ENCODE measurements at places on chromosomes 5 and 9. TPM values are rescaled to one million over a fixed set of nuclear protein-coding genes. Genes with fewer than 3 reads are reported as not detected.

DNA sequence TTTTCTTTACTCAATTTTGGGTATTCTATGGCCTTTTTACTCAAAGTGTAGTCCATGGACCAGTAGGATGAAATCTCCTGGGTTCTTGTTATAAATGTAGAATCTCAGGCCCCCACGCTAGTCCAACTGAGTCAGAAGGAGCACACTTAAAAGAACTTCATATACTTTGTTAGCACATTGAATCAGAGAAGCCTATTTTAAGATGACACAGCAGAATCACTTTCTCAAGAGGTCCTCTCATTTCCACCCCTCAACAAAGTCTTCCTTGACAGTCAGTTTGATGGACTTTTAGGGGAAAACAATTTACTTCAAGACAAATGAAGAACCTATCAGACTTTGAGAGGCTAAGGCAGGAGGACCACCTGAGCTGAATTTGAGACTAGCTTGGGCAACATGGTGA is 37.7 kb upstream of the FGF10 start:
- no peak for DNase-seq

DNA sequence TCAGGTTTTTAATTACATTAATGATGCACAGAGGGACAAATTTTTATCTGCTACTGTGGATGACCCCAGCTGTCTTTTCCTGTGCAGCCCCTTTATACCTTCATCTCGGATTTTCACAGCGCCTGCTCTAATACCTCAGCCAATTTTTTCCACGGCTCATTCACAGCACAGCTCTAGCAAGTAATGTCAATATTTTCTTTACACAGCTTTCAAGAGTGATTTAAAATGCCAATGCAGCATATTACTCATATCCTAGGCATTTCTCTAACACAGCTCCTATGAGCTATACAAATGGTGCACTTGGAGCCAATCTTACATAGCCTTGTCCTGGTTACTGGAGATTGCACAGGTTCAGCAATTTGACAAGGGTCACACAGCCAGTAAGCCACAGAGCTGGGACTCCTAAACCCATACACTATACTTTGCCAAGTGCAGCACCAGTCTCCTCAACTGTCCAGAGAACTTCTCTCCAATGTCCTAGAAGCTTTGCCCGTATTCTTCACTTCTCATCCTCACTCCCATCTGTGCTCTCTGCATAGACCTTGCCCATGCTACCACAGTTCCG is 661.8 kb downstream of the DTWD2 start:
- no peak for DNase-seq

GRCh38 chr5:172439785-172440477 is 14.4 kb downstream of the SH3PXD2B start:
- DNase-seq, result no peak

DNA sequence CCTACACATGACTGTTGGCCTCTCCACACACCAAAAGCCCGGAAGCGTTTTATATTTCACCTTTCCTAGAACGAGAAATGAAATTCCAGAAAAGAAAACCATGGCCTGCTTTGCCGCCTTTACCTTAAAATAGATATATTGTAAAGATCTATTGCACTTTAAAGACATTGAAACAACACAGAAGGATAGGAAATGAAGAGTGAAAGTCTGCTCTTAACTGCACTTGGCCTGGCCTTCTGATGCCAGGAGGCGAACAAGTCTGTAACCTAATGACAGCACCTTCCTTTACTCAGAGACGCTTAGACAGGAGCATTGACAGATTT is 6.7 kb downstream of the PRDM6 start:
- no peak for DNase-seq

TMEM252 gene
- total RNA-seq, result not detected

DNA sequence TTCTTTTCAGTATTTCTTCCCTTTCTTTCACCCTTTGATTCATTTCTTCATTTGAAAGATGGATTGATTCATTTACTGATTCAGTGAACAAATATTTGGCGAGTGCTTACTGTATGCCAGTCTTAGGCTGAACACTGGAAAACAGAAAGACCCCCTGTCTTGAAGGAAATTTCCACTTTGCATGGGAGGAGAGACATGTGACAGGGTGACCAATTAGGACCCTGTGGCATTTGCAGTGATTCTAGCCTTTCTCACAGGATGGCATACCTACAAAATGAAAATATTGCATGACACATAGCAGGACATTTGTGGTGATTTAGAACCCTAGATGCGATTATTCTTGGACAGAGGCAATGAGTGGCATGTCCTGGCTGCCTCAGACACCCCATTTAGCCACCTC is 407.2 kb upstream of the SGCD start:
- no peak for DNase-seq

DNA sequence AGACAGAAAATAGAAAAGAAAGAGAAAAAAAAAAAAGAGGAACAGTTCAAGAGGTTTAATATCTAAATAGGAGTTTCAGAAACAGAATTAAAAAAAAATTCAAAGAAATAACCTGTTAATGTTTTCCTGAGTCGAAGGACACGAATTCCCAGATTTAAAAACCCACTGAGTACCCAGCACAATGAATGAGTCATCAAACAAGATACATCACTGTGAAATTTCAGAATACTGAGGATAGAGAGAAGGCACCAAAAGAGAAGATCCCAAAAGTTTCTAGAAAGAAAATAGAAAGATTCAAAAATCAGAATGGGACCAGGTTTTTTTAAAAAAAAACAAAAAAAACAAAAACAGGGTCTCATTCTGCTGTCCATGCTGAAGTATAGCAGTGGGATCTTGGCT is 8.8 kb downstream of the CDO1 start:
- no peak for DNase-seq

DNA sequence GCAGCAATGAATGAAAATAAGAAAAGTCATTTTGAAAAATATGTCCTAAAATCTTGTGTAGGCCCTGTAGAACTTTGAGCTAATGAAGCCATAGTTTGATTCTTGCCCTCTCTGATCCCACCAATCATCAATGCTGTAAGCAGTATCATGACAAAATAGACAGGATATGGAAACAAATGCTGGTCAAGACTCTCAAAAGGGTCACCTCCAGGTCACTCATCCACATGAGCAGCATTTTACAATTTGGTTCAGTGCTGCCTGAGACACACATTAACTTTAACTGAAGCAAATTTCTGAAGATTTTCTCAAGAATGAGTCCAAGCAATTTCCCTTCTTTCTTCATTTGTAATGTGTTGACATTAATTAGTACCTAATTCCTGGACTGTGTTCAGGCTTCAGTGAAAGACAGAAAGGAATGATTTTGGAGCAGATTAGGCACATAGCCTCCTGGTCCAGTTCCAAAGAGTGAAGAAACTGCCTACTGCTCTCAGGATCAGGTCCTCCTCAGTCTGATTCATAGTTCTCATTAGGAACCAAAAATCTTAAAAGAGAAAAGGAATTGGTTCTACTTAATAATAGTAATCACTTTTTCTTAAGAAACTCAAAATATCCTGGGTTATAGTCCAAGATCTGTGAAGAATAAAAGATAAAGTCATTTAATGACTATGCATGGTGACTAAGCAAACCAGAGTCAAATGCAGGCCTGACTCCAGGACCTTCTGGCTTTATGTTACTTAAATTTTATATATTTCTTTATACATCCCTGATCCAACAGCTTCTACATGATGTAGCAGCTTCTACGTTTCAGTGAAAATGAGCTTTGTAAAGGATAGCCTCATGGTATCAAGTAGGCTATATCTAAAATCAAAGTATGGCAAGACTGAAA is 192.1 kb upstream of the RGMB start:
- DNase-seq, result peak; percentile 28

GRCh38 chr5:111757355-111758283 is 625 bp upstream of the NREP start:
- peak; percentile 97 for DNase-seq

TICAM2 gene
- 1.2 TPM for total RNA-seq

DNA sequence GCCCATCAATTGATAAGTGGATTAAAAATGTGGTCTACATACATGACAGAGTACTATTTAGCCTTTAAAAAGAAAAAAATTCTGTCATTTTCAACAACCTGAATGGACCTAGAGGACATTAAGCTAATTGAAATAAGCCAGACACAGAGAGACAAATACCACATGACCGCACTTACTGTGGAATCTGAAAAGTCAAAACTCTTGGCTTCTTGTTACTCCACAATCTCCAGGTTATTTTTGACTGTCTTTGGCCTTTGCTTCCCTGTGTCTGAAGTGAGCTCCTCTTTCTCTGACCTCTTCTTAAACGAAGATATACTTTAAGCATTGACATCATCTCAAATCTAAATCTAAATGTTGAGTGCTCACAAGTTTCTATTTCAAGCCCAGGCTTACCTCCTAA is 265.5 kb upstream of the ADRA1B start:
- no peak for DNase-seq

PCDHGB3 gene
- total RNA-seq, result 1.8 TPM

DNA sequence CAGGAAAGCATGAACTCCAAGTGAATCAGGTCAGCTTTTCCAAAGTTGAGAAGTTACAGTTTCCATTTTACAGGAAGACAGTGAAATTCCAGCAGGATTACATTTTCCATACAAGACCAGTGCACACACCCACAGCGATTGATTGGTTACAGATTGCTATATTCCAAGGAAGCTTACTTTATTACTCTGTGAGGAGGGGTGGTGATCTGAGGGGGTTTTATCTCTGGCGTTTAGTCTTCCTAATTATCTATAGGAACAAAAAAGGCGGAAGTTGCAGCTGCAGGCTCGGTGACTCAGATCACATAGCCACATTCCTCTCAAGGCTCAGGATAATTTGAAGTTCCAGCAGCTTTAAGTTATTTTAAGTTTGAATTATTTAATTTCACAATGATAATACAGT is 450.4 kb upstream of the NMUR2 start:
- no peak for DNase-seq

CTSV gene
- 0.83 TPM for total RNA-seq

GRCh38 chr9:6715755-6716643 is 41.8 kb upstream of the KDM4C start:
- peak; percentile 22 for DNase-seq

GRCh38 chr9:93860694-93861658 is 94.2 kb downstream of the BARX1 start:
- DNase-seq, result no peak

DNA sequence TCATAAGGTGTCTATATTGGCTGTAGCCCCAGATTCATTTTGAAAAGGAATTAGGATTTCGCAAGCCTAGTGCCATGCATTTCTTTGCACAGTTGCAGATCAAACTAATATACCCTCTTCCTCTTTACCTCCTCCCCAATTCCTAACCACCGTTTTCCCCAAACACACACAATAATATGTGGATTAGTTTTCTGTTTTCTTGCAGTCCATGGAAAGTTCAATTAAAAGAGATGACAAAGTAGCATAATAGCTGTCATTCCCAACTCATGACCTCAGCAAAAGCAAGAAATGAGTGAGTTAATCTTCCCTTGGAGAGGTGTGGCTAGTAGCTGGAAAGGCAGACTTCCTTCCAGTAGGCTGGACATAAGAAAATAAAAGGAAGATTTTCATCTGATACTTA is 349.1 kb downstream of the TMEM232 start:
- DNase-seq, result no peak

IARS1 gene
- 238 TPM for total RNA-seq

EQTN gene
- not detected for total RNA-seq

DNA sequence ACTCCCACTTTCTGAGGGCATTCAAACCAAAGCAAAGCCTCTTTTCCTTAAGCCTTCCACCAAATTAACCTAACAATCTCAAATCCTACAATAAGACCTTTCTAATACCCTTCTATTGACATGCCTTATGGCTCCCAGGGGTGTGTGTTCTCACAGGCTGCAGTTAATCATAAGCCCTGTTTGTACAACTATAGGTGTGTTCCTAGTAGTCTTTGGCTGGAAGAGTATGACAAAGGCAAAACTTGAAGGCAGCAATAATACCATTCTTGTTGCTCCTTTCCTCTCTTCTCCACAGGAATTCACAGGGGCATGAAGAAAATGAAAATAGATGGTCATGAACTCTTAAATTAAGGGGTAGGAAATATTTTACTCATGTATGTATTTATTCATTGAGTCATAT is 10.9 kb upstream of the FBXO38 start:
- DNase-seq, result no peak

TLX3 gene
- total RNA-seq, result not detected

IL9 gene
- total RNA-seq, result not detected

PCDHGA2 gene
- 1.1 TPM for total RNA-seq

DIPK1B gene
- not detected for total RNA-seq

DNA sequence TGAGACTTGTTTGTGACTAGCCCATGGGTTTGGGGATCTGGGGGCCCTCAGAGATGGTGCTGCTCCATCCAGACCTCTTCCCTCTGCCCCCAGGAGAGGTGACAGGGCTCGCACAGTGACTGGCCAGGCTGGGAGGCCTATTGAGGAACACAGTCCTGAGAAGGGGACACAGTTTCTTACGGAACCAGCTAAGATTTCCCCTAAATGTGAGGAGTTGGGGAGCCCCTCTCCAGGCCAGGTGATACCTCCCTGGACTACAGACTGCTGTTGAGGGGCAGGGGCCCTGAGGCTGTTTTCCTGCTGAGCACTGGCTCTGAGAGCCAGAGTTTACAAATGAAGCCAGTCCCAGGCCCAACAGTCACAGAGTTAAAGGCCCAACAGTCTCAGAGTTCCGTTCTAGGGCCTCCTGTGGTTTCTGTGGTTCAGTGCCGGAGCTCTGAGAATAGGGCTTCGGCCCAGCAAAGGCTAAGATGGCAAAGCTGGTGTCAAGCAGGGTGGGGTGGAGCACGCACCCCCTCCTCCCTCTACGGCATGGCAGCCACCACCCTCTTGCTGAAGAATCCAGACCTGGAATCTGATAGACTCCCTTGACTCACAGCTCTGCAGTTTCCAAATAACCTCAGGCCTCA is 1.1 kb upstream of the SEMA4D start:
- DNase-seq, result peak; percentile 34

- no peak for DNase-seq
These were observed at the start of gene GRIN3A for GRCh38 chr9:101738566-101739183. Gene GRIN3A, minus strand, starts transcription at chr9:101738647. Its CDS starts 668 bp downstream, at chr9:101737979.

- no peak for DNase-seq
These were observed 69.9 kb downstream of the JAKMIP2 start for GRCh38 chr5:147712598-147712997.

DNA sequence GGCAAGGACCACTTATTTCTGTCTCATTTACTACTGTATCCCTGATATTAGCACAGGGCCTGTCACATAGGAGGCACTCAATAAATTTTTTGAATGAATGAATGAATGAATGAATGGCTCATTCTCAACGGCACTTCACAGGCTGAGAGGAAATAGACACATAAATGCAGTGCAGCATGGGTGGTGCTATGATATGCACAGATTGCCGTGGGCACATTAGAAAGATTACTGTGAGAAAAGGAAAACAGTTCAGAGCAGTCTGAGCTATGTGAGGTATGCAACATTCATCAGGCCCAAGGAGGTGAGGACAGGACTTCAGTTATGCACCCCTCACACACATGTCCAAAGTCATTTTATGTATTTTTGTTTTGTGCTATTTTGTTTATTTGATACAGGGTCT is 6.4 kb upstream of the NOL6 start:
- no peak for DNase-seq

- DNase-seq, result no peak
These were observed 3.5 kb upstream of the NEK6 start for GRCh38 chr9:124254261-124254682.

OSMR gene
- total RNA-seq, result 15.6 TPM

GRCh38 chr5:81855591-81855990 is 104.7 kb upstream of the SSBP2 start:
- DNase-seq, result no peak
